ENCODE measurements at places on chromosomes 11 and 22.
A peak's percentile ranks its signal among the peaks of the same experiment; 100 is the strongest.

GRCh38 chr11:122634501-122634900, 21.0 kb upstream of the UBASH3B start:
- DNase-seq = no peak

GRCh38 chr11:16799890-16800289, 61.4 kb downstream of the C11orf58 start:
- DNase-seq = no peak

GRCh38 chr11:35030716-35031213, 108.2 kb upstream of the CD44 start:
- DNase-seq = no peak

DNA sequence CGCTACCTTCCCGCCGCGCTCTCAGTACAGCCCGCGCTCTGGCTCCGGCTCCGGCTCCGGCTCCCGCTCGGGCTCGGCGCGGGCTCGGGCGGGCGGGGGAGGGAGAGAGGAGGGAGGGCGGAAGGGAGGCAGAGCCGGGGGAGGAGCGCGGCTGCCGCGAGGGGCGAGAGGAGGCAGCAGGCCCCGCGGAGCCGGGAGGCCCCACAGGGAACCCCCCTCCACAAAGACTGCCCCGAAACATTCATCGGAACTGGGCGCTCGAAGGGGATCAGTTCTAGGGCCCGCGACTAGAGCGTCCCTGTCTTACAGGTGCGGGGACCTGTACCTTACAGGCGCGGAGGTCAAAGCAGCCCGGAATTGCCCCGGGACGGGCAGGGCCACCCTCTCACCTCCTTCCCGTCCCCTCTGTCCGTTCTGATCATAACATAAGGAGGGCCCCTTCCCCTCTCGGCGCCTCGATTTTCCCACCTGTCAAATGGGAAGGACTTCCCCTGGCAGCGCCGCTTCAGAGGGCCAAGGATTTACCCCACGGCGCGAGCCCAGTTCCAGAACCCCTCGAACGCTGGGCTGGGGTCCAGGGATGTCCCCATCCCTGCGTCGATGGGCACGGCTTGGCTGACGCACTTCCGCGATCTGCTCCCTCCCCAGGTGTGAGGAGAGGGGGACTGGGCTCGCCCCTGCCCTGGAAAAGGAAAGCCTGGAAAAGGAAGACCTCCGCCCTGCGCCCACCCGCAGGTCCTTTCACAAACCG, at the start of gene SHISA8:
TSS of gene SHISA8 (minus strand) at position 40 of the 751 bp plus-strand sequence. CDS start 407 bp downstream, outside the sequence.
- peak; percentile 27 for DNase-seq

DNA sequence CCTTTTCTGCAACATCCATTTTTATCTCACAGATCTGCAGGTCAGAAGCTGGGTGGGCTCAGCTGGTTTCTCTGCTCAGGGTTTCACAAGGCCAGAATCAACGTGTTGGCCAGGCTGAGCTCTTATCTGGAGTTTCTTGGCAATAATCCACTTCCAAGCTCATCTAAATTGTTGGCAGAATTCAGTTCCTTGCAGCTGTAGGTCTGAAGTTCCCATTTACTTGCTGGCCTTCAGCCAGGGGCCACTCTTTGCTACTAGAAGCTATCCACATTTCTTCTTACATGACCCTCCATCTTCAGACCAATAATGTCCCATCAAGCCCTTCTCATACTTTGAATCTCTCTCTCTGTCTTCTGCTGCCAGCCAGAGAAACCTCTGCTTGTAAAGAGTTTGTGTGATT, 103.5 kb downstream of the WNT11 start:
- DNase-seq = no peak

Data from NCI-H774 (cell line).